Left ventricle myocardium superior (tissue), 1 donor: ENCODE measurements at places on chromosomes 3 and 15. TPM values are rescaled to one million over a fixed set of nuclear protein-coding genes. Genes with fewer than 3 reads are reported as not detected.
A peak's percentile ranks its signal among the peaks of the same experiment; 100 is the strongest.

DNA sequence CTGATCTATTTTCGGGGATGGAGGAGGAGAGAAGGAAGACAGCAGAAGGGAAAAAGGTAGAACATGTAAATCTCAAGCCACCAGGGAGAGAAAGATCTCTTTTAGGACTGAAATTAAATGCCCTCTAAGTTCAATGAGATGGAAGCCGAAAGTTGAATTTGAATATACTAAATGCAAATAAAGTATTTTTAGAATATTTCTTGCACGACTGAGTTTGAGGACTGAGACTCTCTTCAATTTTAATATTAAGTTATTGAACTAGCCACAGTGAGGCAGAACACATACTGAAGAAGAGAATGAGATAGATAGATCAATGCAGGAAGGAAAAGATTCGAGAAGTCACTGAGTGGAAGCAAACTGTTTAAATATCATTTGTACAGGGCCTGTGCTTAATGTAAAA lies 399.9 kb upstream of the CBLB start:
- DNase-seq: no peak

- DNase-seq: no peak
These were observed 23.3 kb downstream of the IL17RD start for GRCh38 chr3:57141719-57142410.

- no peak for DNase-seq
These were observed 25.6 kb upstream of the GPR171 start for GRCh38 chr3:151228666-151229040.

DNA sequence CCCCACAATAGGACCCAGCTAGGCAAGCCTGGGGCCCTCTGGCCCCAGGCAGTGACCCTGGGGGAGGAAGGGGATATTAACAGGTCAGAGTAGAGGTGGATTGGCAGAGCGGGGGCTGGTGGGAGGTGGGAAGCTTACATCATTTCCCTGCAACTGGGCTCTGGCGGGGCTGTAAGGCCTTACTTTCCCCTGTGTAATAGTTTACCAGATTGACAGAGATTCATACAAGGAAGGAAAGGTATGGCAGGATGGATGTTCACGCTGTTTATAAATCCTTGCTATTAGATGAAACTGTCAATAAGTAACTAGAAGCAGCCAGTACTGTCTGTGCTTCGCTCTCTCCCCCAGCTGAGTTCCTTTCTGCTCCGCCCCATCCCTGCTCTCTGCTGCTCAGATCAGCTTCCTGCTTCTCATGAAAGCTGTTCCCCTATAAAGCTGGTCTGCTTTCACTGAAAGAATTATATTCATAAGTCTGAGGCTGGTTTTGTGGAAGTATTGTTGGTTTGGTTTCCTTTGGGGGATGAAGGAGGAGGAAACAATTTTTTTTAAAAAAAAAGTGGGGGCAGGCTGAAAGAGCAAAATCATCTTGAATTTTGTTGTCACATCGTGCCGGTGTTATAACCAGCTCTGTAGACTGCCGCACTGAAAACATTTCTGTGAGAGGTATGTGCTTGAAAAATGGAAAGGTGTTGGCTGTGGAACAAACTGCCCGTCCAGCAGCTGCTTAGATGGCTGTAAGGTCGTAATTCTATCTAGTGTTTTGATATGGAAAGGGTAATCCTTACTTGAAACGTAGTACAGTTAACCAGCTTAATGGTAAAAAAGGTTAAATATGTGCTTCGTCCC lies 76.4 kb downstream of the BBX start:
- peak; percentile 49 for DNase-seq

- DNase-seq: no peak
These were observed 30.8 kb downstream of the HDC start for GRCh38 chr15:50234764-50235163.

DNA sequence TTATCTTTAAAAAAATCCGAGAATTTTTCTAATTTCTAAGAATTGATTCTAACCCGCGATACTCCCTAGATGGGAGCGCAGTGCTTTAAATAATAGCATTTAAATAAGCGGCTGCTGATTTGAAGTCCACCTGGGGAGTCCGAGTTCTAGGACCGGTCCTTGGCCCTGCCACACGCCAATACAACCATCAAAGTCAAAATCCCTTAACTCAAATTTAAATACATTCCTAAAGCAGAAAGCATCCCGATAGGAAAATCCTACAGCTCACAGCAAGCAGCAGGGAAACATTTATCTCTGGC lies 508 bp upstream of the ECT2 start:
- no peak for DNase-seq

DNA sequence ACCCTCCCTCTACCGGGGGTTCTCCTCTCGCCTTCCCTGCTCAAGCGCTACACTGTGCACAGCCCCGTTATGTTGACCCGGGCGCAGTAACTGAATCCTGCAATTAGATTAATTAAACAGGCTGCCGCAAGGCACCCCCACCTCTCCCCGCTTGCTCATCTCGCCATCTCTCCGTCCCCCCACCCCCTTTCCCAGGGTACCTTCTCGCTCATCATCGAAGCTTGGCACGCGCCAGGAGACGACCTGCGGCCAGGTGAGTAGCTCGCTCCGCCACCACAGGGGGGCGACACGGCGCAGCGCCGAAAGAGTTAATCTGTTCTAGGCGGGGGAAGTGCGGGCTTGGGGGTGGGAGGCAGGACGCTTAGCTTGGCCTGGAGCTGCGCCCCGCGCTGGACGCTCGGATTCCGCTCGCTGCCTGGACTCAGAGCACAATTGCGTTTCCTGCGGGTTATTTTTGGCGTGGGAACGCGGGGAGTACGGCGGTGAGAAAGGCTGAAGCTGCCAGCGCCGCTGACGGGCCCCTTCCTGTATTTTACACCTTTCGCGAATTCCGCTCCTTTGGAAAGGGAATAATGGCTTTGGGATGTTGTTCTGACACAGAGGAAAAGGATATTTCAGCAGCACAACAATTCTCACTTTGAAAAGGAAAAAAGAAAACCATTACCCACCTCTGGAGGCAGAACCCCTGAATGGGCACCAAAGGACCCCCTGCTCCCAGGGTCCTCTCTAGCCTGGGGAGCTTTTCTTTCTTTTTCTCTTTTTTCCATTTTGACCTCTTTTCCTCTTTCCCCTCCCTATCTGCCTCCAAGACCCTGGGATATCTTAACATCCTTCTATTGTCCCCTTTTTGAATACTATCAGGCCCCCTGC lies 1.5 kb downstream of the DLL4 start:
- DNase-seq: peak; percentile 79

Gene CADM2
- total RNA-seq: 2.5 TPM

Gene XCR1
- total RNA-seq: not detected

Gene TRANK1
- total RNA-seq: 6.6 TPM
